Ureter (tissue), 1 donor: ENCODE measurements at places on chromosomes 16 and 17. TPM values are rescaled to one million over a fixed set of nuclear protein-coding genes. Genes with fewer than 3 reads are reported as not detected.

MMP25 gene
- 0.78 TPM for total RNA-seq

HEXIM1 gene
- total RNA-seq = 47.0 TPM

PYDC1 gene
- total RNA-seq = not detected

TOX3 gene
- total RNA-seq = 32.5 TPM

SEPTIN1 gene
- total RNA-seq = 8.2 TPM

PLEKHH3 gene
- total RNA-seq = 64.2 TPM

MMP15 gene
- 15.4 TPM for total RNA-seq

SYNGR3 gene
- total RNA-seq = 0.86 TPM
